ENCODE measurements at places on chromosomes 2 and 18.

GRCh38 chr18:61596296-61596695 is 263.1 kb downstream of the CDH20 start:
- no peak for DNase-seq

- DNase-seq, result no peak
Measured at GRCh38 chr2:168545439-168546082, 89.5 kb downstream of the CERS6 start.

GRCh38 chr2:134173338-134174016 is 80.4 kb upstream of the MGAT5 start:
- no peak for DNase-seq

- no peak for DNase-seq
Measured at GRCh38 chr2:226355600-226355999, 444.0 kb downstream of the IRS1 start.

- no peak for DNase-seq
Measured at GRCh38 chr18:3223356-3223755, 3.6 kb upstream of the MYOM1 start.

DNA sequence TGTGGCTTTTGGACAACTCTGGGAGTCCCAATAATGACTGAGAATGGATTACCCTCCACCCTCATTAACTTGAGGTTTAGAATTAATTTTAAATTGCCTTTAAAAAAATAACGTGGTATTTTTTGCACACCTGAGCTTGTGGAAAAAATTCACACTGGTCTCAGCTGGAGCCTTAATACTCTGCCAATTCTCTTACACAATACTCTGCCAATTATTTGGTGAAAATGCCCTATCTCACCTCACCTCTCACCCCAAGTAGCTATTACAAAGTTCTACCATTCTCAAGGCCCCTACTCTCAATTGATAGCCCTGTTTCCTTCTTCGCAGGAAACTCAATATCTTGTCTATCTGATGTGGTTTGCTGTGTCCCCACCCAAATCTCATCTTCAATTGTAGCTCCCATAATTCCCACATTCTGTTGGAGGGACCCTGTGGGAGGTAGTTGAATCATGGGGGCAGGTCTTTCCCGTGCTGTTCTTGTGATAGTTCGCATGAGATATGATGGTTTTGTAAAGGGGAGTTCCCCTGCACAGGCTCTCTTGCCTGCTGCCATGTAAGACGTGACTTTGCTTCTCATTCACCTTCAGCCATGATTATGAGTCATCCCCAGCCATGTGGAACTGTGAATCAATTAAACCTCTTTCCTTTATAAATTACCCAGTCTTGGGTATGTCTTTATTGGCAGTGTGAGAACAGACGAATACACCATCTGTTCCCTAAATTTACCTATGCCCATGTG is 27.4 kb upstream of the C2orf69 start:
- DNase-seq, result no peak

GRCh38 chr2:8803658-8804379 is 33.6 kb downstream of the KIDINS220 start:
- DNase-seq, result no peak

DNA sequence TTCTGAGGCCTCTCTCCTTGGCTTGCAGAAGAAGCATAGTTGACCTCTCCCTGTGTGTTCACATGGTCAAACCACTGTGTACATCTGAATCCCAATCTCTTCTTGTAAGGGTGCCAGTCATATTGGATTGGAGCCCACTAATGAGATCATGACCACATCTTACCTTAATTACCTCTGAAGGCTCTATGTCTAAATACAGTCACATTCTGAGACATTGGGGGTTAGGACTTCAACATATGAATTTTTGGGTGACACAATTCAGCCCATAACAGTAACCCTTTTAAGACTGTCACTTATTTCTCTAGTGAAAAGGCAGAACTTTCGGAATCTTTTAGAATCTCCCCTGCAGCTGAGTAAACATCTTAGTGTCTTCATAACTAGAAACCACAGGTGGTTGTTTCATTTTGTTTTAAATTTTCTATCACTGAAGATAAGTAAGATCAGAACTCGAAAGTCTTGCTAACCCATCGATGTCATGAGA is 33.3 kb downstream of the BMP10 start:
- DNase-seq, result no peak

DNA sequence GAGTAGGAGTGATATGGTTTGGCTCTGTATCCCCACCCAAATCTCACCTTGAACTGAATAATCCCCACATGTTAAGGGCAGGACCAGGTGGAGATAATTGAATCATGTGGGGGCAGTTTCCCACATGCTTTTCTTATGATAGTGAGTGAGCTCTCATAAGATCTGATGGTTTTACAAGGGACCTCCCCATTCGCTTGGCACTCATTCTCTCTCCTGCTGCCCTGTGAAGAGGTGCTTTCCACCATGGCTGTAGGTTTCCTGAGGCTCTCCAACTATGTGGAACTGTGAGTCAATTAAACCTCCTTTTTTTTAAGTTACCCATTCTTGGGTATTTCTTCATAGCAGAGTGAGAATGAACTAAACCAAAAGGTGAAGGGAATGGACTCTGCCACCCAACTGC is 207.5 kb downstream of the LOXHD1 start:
- no peak for DNase-seq

- no peak for DNase-seq
Measured at GRCh38 chr2:179403624-179404023, 139.0 kb upstream of the SESTD1 start.

DNA sequence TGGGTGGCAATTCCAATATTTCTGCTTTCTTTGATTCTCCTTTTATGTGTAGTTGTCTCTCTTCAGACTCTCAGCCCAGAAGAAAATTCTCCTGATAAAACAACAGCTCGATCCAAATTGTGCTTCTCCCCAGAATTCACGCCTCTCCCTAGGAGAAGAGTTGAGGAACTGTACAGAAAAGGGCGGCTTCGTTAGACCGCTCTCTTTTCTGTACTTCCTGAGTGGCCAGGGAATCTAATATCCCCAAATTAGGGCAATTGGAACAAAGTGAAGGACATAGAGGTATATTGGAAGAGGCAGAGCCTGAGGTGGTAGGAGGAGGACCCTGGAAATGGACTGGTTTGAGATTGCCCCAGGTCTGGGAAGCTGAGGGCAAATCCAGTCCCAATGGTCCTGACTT is 5.6 kb downstream of the ADCYAP1 start:
- DNase-seq, result no peak

DNA sequence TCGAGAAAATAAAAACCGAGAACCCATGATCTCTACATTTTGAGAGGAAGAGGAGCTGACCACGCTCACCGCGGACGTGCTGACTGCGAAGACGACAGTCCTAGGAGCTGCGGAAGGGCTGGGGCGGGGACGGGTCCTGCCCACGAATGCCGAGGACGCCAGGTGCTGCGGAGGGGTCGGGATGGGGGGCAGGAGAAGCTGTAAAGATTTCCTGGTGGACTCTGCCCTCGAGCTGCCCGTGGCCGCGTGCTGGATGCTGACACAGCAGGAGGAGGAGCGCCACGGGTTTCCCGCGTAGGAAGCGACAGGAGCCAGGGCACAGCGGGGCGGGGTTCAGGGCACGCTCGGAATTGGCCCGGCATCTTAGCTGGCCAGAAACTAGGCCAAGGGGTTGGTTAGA is 22.2 kb downstream of the ZSCAN30 start:
- DNase-seq, result no peak

DNA sequence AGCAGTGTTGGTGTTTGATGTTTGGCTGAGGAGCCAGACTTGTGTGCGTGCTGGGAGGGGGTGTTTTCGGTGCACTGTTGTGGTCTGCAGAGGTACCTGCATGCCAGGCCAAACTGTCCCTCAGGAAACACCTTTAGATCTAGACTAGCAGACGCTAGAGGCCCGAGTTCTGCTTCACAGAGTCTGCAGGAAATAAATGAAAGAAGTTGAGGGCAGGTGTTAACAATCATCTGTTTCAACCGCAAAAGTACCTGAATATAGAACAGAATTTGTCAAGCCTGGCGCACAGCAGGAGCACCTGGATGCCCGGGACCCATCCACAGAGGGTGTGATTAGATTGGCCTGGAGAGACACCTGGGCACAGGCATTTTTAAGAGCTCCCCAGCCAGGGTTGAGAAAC is 40.5 kb upstream of the REL start:
- DNase-seq, result no peak

- DNase-seq, result no peak
Measured at GRCh38 chr2:209526561-209526960, 102.7 kb downstream of the MAP2 start.

GRCh38 chr2:234204480-234204879 is 154.0 kb downstream of the SPP2 start:
- no peak for DNase-seq

DNA sequence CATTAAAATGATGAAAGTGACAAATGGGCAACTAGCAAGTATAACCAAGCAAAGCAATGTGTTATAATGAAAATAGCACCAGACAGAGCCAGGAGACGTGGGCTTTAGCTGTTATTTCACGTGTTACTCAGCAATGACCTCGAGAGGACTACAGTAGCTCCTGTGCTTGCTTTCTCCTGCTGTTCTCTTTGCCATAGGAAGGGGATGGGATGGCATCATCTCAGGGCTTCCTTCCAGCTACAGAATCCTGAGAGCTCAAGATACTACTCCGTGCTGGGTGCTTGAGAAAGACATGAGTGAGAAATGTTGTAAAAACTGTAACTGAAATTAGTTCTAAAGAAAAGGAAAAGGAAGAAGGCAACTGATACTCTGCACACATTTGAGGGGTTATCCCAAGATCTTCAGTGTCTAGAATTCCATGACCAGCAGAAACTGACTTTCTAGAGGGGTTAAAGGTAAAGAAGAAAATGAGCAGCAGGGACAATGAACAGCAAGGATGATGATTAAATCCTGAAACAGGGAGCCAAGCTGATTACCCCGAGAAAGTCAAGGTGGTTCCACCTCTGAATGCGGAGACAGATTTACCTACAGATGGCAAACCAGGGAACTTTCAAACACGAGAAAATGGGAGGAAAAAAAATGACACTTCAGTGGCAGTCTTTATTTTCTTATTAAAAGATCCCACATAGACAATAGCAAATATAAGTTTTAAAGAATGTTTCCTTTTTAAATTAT is 33.4 kb downstream of the GAREM1 start:
- no peak for DNase-seq

DNA sequence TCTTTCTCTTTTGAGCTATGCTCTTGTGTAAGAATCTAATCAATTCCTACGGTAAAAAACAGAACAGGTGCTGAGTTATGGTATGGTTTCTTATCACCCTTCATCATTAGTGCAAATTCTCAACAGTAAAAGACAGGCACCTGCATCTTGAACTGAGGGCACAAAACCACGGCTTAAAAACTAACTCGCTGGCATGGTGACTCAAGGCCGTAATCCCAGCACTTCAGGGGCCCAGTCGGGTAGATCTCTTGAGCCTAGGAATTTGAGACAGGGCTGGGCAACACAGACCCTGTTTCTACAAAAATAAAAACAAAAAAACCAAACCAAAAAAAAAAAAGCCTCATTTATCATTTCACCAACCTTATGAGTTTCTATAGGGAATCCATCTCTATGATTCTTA is 33.3 kb downstream of the THAP4 start:
- DNase-seq, result no peak

- no peak for DNase-seq
Measured at GRCh38 chr2:50751311-50752031, 280.5 kb downstream of the NRXN1 start.

GRCh38 chr18:2857491-2858131 is 10.8 kb downstream of the EMILIN2 start:
- DNase-seq, result no peak

DNA sequence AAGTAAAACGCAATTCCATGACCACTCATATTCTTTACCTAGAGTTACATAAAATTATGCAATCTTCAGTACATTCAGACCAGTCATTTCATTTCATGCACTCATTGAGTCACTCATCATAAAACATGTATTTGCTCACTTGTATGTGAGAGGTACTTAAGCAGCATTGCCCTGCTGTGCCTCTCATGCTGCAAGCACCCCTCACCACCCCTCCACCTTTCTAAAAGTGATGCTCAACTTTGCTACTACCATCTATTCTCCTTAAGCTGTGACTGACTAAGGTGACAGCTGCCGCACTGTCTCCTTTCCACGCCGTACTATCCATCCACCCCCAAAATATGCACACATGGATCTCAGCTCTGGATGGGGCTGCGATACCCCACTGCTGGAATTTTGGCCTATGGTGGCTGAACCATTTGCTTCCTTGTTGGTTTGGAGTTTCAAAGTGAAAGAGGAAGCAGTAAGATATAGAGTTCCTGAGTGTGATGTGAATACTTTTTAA is 7.2 kb downstream of the ARHGAP25 start:
- DNase-seq, result no peak

- DNase-seq, result no peak
Measured at GRCh38 chr2:236901956-236902355, 183.7 kb upstream of the COPS8 start.

DNA sequence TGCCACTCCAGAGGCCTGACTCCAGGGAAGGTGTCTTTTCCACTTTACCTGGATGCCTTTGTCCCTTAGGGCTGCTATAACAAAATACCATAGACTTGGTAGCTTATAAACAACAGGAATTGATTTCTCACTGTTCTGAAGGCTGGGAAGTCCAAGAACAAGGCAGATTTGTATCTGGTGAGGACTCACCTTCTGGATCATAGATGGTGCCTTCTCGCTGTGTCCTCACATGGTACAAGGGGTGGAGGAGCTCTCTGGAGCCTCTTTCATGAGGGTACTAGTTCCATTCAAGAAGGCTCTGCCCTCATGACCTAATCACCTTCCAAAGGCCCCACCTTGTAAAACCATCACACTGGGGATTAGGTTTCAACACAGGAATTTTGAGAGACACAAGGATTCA is 52.1 kb downstream of the SLC4A3 start:
- DNase-seq, result no peak
